GM12891 (cell line): ENCODE measurements at places on chromosomes 3 and 15.

GRCh38 chr15:49282366-49282765 lies 112.3 kb downstream of the GALK2 start:
- DNase-seq, result no peak

DNA sequence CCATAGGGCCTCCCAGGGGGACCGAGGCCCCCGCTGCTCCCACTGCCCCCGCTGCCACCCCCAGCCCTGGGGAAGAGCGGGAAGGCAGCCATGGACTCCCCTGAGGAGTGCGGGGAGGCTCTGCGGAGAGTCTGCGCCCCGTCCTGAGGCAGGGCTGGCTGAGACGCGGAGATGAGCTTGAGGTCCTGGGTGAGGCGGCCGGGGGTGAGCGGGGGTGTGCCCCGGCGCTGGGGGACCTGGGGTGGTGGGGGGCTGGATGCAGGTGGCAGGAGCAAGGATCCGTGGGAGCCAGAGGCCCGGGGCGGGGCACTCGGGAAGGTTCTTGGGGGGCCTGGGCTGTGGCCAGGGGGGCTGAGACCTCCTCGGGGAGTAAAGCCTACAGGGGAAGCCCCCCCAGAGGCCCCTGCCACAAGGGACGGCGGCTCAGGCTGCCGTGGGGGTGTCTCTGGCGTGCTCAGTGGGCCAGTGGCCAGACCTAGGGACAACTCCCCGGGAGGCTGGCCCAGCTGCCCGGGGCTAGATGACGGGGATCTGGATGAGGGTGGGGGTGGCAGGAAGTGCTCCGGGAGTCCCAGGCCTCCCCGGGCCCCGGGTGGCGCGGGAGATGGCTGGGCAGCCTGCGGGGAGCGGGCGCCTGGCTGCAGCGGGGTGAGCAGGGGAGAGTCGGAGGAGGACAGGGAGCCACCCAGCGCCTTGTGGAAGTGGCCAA lies 45.9 kb downstream of the HCN4 start:
- no peak for DNase-seq

DNA sequence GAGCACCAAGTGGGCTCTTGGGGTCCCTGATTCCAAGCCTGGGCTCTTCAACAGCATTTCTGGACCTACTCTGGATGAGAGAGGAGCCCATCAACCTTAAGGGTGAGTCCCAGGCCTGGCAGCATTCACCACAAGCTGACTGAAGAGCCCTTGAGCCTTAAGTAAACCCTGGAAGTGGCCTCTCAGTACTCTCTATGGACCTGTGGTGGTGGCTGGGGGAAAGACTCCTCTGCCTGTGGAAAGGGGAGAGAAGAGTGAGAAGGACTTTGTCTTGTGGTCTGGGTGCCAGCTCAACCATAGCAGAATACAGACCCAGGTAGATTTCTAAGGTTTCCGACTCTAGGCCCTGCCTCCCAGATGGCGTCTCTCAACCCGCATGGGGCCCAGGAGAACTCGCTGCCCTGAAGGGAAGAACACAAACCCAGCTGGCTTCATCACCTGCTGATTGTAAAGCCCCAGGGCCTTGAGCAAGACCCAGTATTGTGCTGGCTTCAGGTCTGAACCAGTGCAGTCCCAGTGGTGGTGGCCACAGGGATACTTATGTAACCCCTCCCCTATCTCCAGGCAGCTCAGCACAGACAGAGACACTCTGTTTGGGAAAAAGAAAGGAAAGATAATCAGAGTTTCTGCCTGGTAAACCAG lies 71.4 kb downstream of the TFDP2 start:
- DNase-seq, result no peak

GRCh38 chr3:7683426-7683825 lies 818.2 kb upstream of the LMCD1 start:
- no peak for DNase-seq

DNA sequence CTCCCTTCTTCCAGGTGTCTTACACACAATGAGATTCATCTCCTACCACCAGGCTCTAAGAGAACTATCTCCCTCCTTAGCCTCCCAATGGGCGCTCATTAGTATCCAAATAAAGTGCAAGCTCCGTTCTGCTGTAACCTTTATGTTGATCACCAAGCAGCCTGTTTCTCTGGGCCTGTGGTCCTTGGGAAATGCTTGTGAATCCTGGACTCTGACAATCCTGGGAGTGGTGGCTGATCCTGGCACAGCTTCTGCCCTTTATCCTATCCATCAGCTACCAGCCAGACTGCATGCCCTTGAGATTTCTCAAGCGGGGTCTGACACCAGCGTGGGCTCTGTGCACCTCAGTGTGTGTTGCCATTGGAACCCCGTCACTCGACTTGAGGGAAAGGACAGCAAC lies 26.1 kb upstream of the USP3 start:
- no peak for DNase-seq

GRCh38 chr15:43531018-43531670 lies 13.7 kb downstream of the MAP1A start:
- DNase-seq, result no peak

- DNase-seq, result no peak
Observed at GRCh38 chr15:69375151-69375790, 38.9 kb upstream of the KIF23 start.

DNA sequence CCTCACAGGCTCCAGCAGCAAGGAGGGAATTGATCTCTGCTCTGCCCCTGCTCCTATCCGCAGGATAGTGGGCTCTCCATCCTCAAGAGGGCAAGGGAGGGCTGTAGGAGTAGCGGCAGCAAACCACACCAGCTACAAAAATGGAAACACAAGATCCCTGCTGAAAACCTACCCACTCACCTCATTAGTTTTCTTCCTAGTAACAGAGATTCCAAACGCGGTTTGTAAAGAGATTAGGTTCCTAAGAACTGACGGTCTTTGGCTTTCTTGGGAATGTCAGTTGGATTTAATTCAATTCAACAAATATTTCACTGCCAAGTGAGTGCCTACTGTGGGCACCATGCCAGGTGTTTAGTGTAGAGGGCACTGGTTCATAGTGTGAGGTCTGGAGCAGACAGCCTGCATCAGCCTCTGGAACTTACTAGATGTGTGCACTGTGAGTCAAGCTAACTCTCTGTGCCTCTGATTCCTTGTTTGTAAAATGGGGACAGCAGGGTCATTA lies 84.7 kb downstream of the MRPL46 start:
- no peak for DNase-seq

- no peak for DNase-seq
Observed at GRCh38 chr3:174099724-174100123, 702.2 kb downstream of the NLGN1 start.

- no peak for DNase-seq
Observed at GRCh38 chr3:88984832-88985231, 122.6 kb upstream of the EPHA3 start.

DNA sequence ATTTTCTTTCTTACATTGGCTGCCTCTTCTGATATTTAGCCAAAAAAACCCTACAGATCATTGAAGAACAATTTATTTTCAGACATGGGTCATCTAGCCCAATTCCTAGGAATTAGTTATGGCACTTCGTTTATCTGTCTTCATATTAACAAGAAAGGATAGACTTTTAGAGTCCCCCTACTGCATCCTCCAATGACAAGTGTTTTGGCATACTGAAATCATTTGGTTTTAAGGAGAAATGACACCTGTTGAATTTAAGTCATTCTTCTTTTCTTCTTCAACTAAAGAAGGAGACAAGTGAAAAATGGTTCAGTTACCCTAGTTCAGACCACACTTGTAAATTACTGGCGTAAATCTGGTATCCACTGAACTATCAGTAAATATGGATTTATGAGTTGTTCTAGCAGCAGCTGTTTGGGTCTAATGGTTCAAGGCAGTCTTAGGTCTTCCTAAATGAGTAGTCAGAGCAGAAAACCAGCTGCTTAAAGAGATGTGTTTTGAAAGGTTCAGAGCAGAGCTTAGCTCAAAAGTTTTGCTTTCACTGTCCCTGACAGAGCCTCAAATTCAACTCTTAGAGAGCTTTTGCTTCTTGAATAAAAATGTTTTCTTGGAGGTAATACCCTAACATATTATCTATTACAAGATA lies 5.6 kb downstream of the VGLL3 start:
- no peak for DNase-seq

DNA sequence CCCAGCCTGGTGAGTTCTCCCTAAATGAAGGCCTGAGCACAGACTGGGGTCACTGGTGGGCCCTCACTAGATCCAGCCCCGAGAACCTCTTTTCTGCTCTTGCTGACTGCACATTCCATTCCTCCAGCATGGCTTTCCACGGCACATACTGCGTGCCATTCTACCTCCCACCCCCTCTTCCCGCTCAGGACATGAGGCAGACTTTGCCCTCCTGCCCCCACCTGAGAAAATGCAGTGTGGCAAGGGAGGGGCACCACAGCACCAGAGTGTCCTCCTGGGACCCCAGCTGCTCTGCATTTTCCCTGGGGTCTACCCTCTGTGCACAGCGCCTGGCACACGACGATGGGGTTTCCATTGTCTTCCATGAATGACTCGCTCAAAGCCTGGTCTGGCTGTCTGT lies 6.1 kb upstream of the SLCO2A1 start:
- DNase-seq, result no peak

GRCh38 chr3:50639055-50639494 lies 22.1 kb downstream of the MAPKAPK3 start:
- DNase-seq, result no peak
